ENCODE measurements at places on chromosomes 13 and 19.

DNA sequence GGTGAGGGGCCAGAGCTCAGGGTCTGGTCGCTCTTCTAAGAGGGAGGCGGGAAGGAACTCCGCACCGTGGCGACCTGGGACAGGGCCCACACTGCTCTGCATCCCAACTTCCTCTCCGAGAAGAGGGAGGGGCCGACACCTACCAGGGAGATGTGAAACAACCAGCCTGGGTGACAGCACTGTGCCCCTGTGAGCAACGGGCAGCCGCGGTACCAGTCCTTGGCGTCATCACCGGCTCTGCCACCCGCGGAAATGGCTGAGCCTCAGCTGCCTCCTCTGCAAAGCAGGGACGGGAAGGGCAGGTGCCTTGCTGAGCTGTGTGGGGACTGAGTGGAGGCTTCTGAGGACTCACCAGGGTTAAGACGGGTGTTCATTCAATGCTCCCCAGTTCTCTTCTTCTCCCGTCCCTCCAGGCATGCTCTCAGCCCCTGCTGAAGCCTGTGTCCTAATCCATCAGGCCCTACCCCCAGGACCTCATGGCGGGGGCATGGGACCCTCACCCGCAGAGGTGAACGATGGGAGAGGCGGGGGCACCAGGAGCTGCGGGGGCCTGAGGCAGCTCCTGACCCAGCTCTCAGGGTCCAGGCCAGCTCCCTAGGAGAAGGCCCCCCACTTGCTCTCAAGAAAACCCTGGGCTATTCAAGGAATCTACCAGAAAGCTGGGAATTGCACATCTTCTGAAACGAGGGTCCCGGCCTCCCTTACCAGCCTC, 9.3 kb downstream of the ZNF787 start:
- peak; percentile 82 for DNase-seq

GRCh38 chr13:36548129-36548528, 115.8 kb downstream of the CCNA1 start:
- DNase-seq, result no peak

GRCh38 chr13:47146136-47146535, 249.3 kb upstream of the HTR2A start:
- no peak for DNase-seq

GRCh38 chr13:85985797-85986196, 186.6 kb upstream of the SLITRK6 start:
- DNase-seq, result no peak

- DNase-seq, result no peak
Observed at GRCh38 chr13:31946091-31946770, 85.3 kb upstream of the FRY start.

GRCh38 chr13:89786531-89786930, 1561.0 kb upstream of the MIR17HG start:
- DNase-seq, result no peak

- no peak for DNase-seq
Observed at GRCh38 chr13:50676602-50677001, 166.9 kb downstream of the DLEU7 start.

DNA sequence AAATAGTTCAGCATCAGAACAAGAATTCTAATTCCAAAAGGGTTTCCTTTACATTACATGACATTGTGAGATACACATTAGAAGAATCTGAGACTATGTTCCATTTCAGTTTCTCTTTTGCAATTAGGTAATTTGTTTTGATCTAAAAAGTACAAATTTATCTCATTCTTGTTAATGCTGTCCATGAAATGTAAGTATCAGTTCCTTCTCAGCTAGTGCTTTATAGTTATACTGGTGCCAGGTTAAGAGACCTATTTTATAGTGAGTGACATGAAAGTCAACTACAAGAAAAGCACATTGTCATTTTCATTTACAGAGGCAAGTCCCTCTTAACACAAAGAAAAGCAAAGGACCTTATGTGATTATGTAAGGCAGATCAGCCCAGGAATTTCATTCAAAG, 43.9 kb downstream of the RCBTB2 start:
- DNase-seq, result no peak

GRCh38 chr19:41821003-41821735, 23.3 kb downstream of the LYPD4 start:
- peak; percentile 81 for DNase-seq

DNA sequence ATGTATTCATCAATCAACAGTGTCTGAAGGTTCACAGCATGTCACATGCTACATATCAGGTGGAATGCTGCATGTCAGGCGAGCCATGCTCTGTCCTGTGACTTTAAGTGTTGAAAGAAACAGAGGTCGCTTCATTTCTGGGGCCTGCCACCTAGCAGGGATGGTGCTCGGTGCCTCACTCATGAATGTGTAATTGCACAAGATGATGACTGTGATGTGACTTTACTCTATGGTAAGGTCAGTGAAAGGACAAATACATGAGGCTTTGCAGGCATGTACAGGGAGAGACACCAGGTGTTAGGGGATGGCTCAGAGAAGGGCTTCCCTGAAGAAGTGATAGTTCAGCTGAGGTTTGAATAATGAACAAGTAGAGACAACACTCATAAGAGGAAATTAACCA, 66.7 kb downstream of the FRY start:
- DNase-seq, result no peak

GRCh38 chr19:50897191-50897607, 14.0 kb downstream of the KLK4 start:
- DNase-seq, result no peak

- no peak for DNase-seq
Observed at GRCh38 chr13:59710996-59711701, 452.6 kb downstream of the DIAPH3 start.

DNA sequence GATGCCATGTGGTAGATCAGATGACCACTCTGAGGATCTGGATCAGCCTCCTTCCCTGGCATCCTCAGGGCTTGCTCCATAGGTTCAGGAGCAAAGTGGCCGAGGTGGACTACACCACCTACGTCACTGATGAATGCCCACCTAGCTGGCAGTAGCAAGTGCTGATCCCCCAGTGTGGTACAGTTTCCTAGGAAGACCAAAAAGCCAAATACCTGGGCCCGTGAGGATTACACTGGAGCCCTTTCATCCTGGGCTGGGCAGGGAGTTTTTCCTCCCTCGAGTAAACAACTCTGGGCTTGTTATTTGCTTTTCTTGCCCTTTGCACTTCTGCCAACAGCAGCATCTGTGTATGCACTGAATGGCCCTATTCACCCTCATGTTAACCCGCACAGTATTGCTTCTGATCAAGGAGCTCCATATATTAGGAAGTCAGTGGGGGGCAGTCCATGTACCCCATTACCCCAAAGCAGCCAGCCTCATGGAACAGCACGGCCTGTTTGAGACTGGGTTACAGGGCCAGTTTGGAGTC, 3.3 kb upstream of the MYADM start:
- no peak for DNase-seq

DNA sequence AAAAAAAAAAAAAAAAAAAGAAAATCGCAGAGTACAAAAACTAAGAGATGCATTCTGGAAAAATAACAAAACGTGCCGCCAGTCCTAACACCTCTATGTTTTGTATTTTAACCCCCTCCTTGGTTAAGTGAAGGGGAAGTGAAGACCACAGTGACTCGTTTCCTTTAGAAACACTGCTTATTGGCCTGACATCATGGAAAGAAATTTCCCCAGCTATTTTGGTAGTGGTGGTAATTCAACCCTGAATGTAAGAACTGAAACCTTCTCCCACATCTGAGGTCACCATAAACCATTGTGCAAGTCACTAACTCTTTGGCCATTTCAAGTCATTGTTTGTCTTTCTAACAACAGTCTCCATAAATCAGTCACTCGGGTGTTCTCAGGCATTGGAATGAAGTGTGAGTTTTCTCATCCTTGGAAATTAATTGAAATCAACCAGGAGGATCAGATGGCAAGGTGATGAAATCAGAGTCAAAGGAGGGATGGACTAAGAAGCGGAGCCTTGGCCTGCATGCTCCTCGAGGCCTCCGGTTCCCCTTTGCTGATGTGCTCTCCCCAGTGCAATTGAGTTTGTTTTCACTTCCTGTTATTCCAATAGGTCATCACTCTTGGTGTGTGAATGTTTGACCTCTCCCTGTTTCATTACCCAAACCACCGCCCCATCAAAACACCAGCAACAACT, 443.9 kb downstream of the FGF9 start:
- DNase-seq, result no peak

DNA sequence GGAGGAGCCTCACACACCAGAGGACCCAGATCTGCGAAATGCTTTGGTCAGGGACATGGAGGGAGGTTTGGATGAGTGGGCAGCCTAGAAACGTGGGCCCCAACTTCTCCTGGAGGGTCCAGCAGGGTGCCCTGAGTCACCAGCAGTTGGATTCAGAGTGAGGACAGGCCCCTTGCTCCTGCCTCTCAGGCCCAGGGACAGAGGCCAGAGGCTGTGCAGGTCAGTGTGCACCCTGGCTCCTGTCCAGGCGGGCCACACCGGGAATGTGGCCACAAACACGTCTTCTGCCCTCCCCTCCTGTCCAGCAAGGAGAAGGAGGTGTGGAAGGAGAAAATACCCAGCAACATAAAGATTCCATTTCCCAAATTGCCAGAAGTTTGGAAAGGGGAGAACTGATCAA, 19.4 kb downstream of the IRS2 start:
- no peak for DNase-seq
